A549 (cell line): ENCODE measurements at places on chromosomes 7 and 10.

- no peak for DNase-seq
Observed at GRCh38 chr10:48758411-48758810, 73.7 kb downstream of the WDFY4 start.

DNA sequence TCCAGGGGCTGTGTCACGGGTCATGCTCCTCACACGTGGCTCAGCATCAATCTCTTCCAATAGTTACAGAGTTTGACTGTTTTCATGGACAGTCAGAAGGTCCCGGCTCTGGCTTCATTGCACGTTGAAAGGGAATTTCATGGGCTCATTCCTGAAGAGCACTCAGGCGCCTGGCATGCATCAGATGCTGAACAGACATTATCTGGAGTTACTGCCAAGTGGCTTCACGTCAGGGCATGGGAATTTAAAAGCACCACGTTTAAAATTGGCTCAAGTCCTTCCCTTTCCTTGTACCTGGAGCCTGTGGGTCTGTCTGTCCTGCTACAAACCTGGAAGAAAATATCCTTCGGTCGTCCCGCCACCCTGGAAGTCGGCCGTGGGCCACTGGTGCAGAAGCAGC is 50.4 kb downstream of the CFAP46 start:
- no peak for DNase-seq

- no peak for DNase-seq
Observed at GRCh38 chr7:11413901-11414300, 418.1 kb downstream of the THSD7A start.

DNA sequence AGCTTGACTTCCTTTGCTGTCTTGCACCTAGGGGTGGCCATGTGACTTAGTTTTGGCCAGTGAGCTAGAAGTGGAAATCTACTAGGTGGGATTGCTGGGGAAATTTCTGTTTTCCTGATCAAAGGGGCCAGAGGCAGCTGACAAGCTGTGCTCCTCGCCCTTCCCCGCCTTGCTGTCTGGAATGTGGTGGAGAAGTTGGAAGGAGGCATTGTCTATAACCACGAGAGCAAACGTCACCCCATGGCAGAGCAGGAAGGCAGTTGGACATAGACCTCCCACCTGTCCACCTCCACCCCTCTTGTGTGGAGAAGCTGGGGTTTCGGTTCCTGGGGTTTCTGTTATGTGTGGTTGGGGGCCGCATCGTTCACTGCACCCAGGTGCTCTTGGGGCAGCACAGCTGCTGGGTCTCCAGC is 7.3 kb downstream of the SFRP5 start:
- no peak for DNase-seq

DNA sequence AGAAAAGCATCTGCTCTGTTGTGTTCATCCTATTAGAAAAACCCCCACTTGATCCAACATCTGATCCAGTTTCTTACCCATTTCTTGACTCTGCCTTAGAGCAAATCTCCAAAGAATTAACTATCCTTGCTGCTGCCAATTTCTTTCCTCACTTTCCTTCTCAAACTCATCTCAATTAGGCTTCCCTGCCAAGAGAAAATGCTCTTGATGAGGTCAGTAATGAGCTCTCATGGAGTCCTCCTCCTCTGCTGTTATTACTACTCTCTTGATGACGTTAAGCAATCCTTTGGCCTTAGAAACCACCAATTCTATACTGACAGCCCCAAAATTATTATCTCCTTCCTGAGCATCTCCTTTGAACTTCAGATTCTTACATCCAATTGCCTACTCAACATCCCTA is 162.0 kb upstream of the FAM13C start:
- DNase-seq = no peak

- no peak for DNase-seq
Observed at GRCh38 chr7:122067077-122067476, 77.0 kb downstream of the AASS start.

- peak; percentile 86 for DNase-seq
Observed at GRCh38 chr10:35421553-35422178, 85.4 kb downstream of the CCNY start.

DNA sequence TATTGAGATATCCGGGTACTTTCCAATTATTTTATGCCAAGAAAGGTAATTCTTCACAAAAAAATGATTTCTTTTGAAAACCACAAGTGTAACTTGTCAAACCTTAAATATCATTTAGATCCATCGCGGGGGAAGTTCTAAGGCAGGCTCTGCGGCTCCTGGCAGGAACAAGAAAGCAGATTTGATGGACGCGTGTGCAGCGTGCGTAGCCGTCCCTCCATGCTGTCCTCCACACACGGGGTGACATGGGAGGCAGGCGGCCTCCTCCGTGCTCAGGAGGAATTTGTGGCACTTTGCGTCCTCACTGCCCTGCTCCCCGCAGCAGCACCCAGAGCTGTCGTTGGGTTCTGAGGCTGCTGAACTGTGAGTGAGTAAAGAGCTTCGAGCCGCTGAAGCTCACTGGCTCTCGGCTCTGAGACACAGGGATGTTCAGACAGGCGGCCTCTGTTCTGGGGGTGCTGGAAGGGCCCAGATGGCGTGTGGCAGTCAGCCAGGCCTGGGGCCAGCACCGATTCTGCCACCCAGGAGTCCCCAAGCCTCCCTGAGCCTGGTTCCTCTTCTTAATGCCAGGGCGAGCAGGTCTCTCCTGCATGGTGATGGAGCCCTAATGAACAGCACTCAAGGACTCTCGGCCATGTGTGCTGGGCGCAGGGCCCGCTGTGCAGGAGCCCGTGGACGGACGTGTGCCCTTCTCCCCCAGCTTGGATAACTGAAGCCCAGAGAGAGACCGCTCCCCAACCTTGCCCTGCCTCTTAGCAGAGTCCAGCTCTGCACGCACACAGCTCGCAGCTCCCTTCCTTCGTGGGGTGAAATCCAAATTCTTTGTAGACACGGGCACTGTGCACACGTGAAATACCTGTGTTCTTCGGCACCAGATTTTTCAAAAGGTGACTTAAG is 185.4 kb upstream of the SHH start:
- DNase-seq = no peak

GRCh38 chr7:70321016-70321590 is 722.8 kb downstream of the AUTS2 start:
- DNase-seq = no peak

- peak; percentile 55 for DNase-seq
Observed at GRCh38 chr10:43461950-43462349, 25.0 kb downstream of the ZNF487 start.

DNA sequence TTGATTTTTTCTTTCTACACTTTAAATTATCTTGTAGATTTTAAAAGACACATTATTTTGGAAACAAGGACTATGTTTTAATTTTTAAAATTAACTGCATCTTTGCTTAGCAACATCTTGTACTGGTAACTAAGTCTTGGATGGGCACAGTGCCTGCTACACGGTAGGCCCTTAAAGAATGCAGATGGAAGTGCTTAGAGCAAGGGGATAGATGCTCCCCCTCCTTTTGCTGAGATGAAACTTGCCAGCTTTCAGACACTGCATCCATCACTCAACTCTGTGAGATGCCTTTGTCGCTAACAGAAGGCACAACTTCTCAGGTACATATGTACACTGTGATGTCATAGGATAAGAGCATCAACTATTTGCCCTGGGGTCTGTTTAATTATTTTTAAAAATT is 103.9 kb downstream of the LRRC18 start:
- no peak for DNase-seq

DNA sequence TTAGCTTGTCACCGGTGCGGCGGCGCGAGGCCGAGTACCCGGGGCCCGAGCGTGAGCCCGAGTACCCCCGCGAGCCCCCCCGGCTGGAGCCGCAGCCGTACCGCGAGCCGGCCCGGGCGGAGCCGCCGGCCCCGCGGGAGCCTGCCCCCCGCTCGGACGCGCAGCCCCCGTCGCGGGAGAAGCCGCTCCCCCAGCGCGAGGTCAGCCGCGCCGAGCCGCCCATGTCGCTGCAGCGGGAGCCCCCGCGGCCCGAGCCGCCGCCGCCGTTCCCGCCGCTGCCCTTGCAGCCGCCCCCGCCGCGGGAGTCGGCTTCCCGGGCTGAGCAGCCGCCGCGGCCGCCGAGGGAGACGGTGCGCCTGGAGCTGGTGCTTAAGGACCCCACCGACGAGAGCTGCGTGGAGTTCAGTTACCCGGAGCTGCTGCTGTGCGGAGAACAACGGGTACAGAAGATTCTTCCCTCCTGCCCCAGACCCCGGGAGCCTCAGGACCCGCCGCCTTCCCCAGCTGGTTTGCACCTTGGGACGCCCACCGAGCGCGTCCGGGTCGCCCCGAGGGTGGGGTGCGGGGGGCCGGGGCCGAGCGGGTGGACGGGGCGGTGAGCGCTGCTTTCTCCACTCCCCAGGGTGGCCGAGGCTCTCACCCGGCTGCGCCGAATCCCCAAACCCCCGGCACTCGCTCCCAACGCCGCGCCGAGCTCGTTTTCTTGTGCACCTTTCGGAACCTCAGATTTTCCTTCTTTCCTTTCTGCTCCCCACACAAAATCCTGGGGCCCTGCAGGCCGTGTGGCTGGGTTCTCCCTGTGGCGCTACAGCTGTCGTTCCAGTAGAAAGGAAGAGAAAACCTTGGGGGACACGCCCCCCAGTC is 708 bp downstream of the UBN2 start:
- peak; percentile 32 for DNase-seq

DNA sequence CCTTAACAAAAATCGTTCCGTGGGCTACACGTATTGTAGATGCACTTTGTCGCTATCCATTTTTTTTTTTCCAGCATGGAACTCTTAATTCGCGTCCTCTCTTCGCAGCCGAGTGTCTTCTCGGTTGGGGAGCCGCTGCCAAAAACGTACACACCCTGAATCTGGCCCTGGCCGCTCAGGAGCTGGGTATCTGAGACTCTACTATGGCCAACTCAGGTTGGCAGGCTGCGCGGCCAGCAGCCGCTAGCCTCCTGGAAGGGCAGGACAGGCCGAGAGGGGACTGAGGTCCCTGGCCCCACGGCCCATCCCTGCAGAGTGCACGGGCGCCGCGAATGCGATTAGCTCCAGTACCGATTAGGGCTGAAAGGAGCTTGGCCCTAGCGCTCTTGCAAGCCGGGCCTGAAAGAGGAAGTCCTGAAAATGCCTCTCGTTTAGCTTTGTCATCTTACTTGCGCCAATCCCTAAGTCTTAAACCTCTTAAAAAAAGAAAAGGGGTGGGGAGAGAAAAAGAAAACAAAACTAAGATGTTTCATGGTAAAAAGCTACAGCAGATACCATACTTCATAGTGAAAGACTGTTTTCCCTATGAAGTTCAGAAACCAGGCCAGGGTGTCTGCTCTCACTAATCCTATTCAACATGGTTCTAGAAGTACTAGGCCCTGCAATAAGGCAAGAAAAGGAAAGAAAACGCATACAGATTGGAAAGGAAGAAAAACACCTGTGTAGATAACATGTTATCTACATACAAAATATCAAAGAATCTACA is 113.2 kb upstream of the RHEB start:
- no peak for DNase-seq

- no peak for DNase-seq
Observed at GRCh38 chr7:120170834-120171233, 102.1 kb upstream of the KCND2 start.

DNA sequence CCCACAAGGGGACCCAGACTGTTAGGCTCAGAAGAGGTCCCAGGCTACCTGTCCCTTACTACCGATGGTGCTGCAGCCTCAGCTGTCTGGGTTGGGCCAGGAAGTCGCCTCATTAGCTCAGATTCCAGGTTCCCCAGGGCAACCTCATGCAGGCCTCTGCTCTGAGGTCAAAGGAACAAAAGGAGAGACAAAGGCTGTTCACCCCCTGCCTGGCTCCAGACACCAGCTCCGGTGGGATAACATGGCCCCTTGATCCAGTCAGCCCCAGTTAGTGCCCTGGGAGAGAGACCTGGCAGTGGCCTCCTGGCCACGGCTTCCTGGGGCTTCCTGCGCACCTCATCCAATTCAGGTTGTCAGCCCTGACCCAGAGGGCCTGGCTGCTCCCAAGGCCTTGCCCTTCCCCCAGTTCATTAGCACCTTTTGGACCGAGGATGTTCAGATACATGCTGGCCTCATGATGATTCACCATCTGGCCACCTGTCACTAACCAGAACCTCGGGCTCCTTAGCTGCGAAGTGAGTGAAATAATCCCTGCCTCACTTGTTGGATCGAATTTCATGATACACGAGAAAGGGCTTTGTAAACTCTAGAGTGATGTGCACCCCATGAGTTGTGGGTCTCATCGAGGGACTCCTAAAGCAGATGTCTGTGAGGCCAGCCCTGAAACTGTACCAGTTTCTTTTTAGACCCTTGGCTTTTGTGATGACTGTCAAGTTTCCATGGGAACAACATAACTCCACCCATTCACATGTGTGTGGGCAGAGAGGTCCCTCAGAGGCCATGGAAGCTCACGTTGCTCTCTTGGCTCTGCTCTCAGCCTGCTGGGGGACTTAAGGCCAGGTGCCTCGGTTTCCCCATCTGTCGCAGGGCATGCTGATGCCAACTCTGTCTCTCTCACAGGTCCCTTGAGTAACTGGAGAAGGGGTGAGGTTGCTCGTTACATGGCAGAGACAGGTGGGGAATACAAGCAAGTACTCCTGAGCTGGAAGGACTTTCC is 79.5 kb upstream of the PCBD1 start:
- DNase-seq = no peak

GRCh38 chr7:132464740-132465139 is 111.5 kb downstream of the PLXNA4 start:
- DNase-seq = no peak

- no peak for DNase-seq
Observed at GRCh38 chr10:100729862-100730724, 15.3 kb upstream of the PAX2 start.

DNA sequence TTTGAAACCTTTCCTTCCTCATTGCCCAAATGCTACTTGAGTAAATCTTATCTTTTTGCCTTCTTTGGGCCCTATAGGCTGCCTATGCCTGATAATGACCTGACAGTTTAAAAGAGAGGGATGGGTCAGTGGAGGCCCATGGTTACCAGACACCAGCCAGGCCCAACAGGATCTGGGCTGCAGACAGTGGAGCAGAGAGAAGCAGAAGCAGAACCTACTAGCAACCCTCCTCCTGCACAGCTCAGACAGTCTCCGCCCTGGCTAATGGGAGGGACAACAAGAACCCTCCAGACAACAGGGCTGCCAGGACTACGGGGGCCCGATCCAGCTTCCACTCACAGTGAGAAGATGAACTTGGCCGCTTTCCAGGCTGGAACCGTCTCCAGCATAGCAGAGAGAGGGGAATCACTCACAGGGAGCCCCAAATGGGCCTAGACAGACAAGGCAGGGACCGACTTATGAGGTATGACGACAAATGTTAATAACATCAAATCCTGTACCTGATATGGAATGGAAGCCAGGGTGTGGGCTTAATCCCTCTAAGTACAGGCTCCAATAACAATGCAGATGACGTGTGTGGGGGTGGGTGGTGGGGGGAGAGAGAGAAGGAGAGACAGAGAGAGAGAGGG is 31.7 kb upstream of the DGKI start:
- no peak for DNase-seq

- no peak for DNase-seq
Observed at GRCh38 chr7:6917258-6917657, 91.2 kb upstream of the CCZ1B start.

GRCh38 chr10:34433241-34434076 is 381.6 kb downstream of the PARD3 start:
- DNase-seq = no peak

DNA sequence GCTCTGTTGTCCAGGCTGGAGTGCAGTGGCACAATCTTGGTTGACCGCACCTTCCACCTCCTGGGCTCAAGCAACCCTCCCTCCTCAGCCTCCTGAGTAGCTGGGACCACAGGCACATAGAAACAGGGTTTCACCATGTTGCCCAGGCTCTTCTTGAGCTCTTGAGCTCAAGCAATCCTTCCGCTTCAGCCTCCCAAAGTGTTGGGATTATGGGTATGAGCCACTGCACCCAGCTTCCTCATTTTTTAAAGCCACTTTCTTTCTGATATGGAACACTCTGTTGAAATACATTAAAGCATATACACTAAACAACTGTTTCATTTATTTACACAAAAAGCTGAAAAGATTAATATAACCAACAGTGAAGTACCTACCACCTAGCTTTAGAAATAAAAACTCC is 117.2 kb downstream of the CLEC2L start:
- DNase-seq = no peak
